ENCODE measurements at places on chromosomes 2 and 18.

DNA sequence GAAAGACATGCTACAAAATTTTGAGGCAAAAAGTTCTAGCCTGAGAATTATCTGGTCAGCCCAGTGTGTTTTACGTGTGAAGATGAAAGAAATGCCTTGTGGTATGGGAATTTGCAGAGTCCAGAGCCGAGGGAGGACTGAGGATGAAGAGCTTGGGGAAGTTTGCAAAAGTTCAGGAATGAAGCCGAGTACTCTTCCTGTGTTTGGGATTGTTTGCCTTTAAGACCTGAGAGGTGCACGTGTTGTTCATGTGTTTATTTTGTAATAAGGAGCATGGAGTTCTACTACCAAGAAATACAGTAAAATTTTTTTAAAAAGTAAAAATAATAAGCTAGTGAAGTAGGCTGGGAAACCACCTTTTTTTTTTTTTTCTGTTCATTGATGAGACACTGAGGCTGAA lies 14.8 kb downstream of the SETBP1 start:
- DNase-seq, result no peak

DNA sequence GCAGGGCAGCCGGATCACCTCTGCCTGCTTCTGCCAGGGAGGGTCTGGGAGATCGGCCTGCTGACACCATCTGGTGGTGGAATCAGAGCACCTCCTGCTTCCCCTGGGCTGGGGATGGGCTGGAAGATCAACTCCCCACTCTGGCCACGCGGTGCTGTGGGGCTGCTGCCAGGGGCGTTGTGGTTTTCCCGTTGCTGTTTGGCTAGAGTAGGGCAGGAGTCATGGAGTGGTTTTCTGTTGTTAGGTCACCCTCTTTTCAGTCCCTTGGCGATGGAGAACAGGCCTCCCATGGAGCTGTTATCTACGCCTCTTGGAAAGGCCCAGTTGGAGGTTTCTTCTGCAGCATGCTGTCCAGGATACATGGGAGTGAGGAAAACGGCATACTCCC lies 15.2 kb downstream of the BCL2L11 start:
- peak; percentile 27 for DNase-seq

GRCh38 chr2:122863532-122863931 lies 1108.1 kb downstream of the TSN start:
- no peak for DNase-seq

GRCh38 chr2:38925982-38926381 lies 36.3 kb downstream of the ARHGEF33 start:
- no peak for DNase-seq

DNA sequence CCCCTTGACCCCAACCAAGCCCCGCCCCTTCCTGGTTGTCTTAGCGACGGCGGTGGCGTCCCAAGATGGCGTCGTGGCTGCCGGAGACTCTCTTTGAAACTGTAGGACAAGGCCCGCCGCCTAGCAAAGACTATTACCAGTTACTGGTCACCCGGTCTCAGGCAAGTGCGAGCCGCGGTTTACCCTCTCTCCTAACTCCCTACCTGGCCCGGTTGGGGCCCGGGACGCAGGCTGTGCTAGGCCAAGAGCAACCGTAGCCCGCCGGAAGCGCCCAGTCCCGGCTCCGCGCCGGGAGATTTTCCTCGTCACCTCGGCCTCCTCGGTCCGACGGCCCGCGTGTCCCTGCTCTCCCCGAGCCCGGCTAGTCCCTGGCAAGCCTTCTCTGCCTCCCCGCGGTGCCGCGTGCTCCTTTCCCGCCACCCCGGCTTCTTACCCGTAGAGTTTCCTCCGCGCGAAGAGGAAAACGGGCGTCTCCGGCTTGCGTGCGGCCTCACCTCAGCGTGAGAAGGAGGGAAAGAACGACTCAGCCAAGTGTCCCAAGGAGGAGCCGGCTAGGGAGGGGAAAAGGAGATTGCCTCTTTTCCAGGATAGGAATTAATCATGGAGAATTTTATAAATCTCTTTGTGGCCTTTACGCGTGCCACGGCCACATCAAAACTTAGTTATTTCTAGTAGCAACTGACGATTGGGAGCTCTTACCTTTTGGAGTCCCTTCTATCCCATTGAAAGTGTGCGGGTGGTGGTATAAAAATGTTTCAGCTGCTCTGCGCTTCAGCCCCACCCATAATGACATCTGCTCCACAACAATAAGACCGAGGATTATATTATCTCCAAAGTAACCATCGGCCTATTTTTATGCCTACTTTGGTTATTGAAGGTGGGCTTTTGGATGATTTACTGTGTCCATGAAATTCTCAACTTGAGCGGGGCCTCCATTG lies at the start of gene FBXO36:
Gene FBXO36 (plus strand): TSS at position 55 of the 938 bp plus-strand sequence. CDS start 11 bp downstream, at position 66.
- DNase-seq, result no peak
